Brain (organoid and tissue), 16 donors: ENCODE measurements at places on chromosomes 11 and 22.

GRCh38 chr11:128599729-128600128 lies 12.4 kb upstream of the ETS1 start:
- DNase-seq: no peak

- no peak for DNase-seq
Measured at GRCh38 chr22:24090581-24090980, 79.5 kb downstream of the CABIN1 start.

- no peak for DNase-seq
Measured at GRCh38 chr22:27196606-27197005, 539.2 kb downstream of the MIAT start.

- no peak for DNase-seq
Measured at GRCh38 chr11:84480131-84480530, 1147.0 kb downstream of the DLG2 start.
